ENCODE measurements at places on chromosomes 1 and 21.

- no peak for DNase-seq
Measured at GRCh38 chr1:169604781-169605560, 18.7 kb upstream of the F5 start.

DNA sequence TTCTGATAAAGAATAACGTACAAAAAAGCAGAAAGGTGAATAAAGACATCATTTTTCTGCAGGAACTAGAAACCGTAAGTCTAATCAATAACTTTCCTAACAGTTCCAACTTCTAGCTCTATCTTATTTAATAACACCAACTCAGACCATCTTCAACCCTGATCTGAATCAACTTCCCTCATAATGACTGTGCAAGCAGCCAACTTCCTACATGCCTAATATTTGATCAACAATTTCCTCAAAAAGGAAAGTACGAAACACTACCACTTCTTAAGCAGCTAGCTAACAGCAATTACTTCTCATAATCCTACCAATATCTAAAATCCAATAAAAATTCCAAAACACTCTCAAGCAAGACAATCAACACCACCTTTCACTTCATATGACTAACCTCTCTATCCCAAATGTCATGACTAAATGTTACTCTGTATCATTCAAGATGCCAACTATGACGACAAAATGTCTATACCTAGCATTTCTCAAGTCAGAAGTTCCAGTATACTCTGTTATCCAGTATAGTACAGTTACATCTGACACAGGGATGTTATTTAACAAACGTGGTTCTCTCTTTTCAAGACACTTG, 1.7 kb downstream of the COP1 start:
- DNase-seq = no peak

DNA sequence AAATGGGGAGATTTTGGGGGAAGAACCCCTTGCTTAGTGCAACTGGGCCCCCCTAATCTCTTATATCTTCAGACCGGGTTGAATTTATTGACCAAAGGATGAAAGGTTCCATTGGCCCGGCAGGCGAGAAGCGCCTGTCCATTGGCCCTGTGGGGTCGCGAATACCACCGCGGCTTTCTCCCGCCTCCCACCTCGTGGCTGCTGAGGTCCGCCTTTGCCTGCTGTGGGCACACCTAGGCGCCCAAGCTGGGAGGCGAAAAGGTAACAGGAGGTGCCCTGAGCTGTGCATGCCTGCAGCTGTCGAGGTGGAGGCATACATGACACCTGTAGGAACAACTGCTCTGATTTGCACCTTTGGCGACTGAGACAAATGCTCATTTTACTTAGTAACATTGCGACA, 21.1 kb upstream of the FLG2 start:
- no peak for DNase-seq

DNA sequence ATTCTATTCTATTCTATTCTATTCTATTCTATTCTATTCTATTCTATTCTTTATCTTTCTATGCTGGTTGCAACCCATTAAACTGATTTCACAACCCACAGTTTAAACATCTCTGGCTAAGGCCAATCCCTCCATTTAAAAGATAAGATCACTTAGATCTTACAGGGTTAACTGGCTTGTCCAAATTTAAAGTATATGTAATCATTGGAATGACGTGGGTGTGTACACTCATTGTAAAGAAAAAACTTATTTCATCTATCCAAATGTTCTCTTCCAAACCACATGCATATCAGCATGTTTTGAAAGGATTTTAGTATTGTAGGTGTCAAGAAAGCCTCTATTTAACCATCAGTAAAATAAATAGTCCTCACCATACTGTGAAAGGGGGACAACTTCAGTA, 299.6 kb upstream of the RUNX1 start:
- no peak for DNase-seq

- DNase-seq = no peak
Measured at GRCh38 chr1:82795508-82796149, 994.9 kb downstream of the ADGRL2 start.

DNA sequence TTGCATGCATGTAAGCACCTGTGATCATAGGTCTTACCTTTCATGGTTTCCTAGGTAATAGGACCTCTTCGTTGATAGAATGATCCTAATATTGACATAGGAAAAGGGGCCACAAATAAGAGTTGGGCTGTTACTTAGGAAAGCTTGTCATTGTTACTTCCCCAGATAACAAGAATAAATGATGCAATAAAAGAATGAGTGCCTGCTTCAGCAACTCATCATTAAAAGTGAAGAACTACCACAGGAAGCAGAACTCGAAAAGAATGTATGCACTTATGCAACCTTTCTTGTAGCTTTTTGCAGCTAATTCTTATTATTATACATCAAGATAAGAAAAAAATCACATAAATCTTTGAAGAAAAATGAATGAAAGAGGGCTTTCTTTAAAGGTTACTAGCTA, 548.6 kb downstream of the LTN1 start:
- DNase-seq = no peak

DNA sequence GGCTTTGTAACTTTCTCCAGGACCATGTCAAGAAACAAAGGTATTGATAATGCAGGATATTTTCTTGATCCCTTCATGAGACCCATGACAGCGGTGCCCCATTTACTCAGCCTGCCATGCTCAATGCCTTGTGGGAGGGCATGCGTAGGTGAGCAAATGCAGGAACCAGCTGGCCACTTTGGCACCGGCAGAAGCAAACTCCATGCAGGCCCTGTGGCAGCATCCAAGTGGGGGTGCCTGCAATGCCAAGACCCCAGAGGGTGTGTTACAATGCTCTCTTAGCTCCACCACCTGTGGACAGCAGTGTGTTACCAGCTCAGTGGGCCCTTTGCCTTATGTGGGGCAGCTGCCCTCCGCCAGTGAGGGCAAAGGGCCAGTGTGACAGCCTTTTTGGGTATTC, 108.1 kb downstream of the ATP1B1 start:
- DNase-seq = no peak

DNA sequence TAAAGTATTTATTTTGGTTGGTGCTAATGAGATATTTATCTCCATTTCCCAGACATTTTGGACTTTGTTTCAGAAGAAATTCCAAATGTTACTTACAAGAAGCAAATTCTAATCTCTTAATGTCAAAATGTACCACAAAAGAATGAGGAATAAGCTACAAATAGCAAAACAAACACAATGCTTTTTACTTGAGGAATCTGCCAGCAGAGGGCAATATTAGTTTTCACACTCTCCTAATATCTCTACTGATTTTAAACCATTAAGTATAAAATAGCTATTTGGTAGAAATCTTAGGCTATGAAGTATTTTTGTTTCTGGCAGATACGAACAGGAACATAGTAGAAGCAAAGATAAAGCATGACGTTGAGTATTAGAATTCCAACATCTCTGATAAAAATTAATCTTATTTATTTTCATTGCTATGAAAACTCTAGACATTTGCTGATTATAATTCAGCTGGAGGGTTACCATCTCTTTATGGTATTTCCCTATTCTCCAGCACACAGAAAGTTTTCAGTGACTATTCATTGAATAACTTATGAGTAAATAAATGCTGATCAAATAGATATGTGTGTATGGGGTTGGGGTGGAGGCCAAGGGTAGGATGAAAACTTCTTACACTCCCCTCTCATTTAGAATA, 13.4 kb upstream of the HMCN1 start:
- DNase-seq = peak; percentile 43

DNA sequence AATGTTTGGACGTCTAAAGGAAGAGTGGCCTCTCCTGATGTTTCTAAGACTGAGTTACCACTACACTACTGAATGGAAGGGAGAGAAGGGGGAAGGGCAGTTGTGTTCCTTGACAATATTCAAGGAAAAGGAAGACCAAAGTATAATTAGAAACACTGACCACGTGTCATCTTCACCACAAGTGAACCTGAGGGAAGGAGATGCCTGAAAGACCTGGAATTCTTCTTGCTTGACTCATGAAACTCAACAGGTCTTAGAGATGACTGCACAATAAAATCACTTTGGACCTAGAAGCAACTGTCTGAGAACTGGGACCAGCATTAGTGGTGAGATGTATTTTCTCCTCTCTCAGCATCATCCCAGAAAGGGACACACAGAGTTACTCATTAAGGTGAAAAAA, 56.7 kb downstream of the PTPN14 start:
- no peak for DNase-seq

- no peak for DNase-seq
Measured at GRCh38 chr1:29523576-29523975, 287.3 kb downstream of the PTPRU start.

DNA sequence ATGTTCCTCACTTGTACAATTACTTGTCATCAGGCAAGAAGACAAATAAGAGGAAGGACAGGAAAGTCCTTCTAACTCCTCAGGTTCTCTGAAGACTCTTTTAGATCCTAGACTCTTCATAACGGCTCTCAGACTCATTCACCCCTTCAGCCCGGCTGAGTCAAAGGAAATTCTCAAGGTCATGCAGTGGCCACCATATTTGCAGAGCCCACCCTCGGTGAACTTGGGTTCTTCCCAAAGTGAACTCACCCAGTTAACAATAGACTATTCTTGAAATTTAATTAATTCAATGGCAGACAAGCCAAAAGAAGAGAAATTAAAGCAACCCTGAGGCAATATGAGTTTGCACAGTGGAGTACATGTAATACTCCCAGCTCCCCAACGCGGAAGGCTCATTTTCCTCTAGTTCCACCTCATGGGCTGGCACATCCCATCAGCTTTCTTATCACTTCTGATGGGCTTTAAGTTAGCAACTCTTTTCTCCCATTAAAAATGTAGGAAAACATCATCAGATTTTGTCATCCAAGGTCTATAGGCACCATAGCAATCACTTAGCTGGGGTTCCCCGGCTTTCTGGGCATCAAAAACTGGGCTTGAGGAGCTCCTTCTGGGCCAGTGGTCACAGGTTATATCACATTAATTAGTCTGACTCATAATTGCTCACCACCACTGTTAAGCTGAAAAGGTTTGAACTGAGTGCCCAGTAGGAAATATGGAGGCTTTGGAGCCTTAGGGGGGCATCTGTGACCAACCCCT, 27.8 kb upstream of the TIAM1 start:
- no peak for DNase-seq

GRCh38 chr1:156941675-156942074, 21.2 kb downstream of the LRRC71 start:
- no peak for DNase-seq

GRCh38 chr1:24266398-24266941, 52.7 kb upstream of the GRHL3 start:
- DNase-seq = peak; percentile 81

GRCh38 chr1:26094677-26095383, 16.8 kb upstream of the PDIK1L start:
- no peak for DNase-seq

DNA sequence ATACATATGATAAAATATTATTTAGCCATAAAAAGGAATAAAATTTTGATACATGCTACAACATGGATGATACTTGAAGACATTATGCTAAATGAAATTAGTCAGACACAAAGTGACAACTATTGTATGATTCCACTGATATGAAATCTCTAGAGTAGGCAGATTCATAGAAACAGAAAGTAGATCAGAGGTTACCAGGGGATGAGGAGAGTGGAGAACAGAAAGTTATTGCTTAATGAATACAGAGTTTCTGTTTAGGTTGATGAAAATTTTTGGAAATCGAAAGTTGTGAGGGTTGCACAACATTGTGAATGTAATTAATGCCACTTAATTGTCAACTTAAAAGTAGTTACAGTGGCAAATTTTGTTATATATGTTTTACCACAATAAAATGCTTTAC, 315.7 kb upstream of the USP25 start:
- no peak for DNase-seq

GRCh38 chr1:79657951-79658658, 651.6 kb upstream of the ADGRL4 start:
- no peak for DNase-seq

DNA sequence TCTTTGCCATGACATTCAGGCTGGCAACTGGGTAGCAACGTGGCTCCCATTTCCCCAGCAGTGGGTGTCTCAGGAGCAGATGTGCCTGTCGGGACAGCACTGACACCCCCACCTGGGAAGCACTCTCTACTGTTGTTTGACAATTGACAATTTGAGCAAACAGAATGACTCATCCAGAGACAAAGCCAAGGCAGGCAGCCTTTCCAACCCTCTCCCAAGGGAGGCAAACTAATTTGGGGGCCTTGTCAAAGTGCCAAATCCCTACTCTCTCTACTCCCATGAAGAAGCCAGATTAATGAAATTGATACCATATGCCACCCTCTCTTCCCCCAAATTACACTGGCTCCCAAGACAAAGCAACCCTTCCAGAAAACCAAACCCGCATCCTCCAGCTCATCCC, 65.6 kb downstream of the GRIK3 start:
- DNase-seq = no peak

All from AG09309 (cell line).